Fibroblast of lung (primary cell): ENCODE measurements at places on chromosomes 6 and 20. TPM values are rescaled to one million over a fixed set of nuclear protein-coding genes. Genes with fewer than 3 reads are reported as not detected.

DNA sequence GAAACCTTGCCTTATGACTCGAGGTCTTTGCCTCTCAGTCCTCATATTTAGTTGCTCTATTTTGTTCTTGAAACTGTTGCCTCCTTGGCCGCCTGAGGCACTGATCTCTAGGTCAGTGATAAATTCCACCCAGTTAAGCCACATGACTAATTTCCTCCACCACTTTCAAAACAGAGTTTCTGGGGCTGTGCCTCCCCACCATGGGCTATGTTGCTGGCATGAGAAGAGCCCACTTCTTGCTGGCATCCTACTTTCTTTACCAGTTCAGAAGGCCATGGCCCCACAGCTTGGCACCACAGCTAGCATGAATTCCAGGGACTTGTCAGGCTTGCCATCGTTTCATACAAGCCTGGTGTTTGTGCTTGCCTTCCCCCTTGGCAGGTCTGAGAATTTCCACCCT, 361.4 kb upstream of the JAG1 start:
- DNase-seq = peak; percentile 14

- no peak for DNase-seq
These were observed 110.6 kb downstream of the ARID1B start for GRCh38 chr6:156887623-156888269.

SLC35F1 gene
- total RNA-seq = under 0.01 and 0.17 TPM in 2 replicates

DNA sequence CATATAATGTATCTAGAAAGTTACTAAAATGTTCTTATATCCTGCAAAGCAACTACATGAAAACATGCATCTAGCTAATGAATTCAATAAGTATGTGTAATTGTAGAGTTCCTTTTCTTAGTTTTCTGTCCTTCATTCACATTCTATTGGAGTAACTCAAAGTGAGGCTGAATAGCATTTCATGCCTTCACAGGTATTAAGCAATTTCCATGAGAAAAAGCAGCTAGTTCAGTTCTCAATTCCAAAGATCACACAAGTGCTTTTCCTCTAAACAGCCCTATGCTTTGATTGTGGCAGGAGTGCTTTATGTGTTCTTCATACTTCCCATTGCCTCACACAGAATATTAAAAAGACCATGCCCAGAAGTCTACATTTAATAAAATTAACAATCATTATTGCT, 274.9 kb downstream of the RFPL4B start:
- DNase-seq = no peak

GRCh38 chr6:9938801-9939200, 476.1 kb downstream of the TFAP2A start:
- no peak for DNase-seq

DNA sequence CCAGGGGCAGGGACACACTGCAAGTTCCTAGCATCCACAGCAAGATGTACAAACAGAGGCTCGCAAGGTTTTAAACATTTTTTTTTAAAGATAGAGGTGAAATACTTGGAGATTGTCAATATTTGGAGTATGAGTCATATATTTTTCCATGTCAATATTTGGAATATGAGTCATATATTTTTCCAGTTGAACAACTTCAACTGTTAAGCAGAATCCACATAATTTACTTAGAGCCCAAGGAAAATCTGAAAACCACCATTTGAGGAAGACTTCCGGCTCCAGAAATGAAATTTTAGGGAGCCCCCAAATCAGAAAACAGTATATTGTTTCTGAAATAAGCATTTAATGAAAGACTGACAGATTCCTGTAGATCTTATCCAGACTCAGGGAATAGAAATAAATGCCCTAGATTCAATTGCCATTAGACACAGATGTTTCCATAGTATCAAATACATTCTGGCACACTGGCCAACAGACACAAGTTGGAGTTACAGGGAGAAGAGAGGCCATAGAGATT, 51.6 kb upstream of the FAM184A start:
- DNase-seq = peak; percentile 76
